ENCODE measurements at places on chromosomes 2 and 18.
A peak's percentile ranks its signal among the peaks of the same experiment; 100 is the strongest.

GRCh38 chr2:83143946-83144345 is 1315.1 kb downstream of the SUCLG1 start:
- DNase-seq, result no peak

GRCh38 chr2:206396211-206396610 is 47.1 kb upstream of the ADAM23 start:
- DNase-seq, result no peak

- no peak for DNase-seq
Measured at GRCh38 chr18:4271952-4272351, 183.2 kb downstream of the DLGAP1 start.

DNA sequence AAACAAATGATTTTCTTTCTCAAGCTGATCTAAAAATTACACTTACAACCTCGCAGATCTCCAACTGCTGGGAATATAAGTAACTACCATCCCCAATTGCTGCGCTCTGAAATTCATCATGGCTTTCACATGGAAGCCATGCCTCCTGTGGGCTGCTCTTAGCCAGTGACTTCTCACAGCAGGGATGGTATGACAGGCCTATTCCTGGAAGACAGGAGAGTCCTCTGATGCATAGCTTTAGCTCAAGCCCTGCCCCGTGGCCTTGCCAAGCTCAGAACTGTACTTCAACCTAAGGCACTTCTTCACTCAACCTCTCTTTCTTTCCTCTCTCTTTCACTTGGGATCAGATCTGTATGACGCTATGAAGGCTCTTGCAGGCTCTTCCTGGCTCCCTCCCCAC is 12.6 kb upstream of the ELAC1 start:
- no peak for DNase-seq

GRCh38 chr18:12879840-12880540 is 4.0 kb downstream of the PTPN2 start:
- no peak for DNase-seq

DNA sequence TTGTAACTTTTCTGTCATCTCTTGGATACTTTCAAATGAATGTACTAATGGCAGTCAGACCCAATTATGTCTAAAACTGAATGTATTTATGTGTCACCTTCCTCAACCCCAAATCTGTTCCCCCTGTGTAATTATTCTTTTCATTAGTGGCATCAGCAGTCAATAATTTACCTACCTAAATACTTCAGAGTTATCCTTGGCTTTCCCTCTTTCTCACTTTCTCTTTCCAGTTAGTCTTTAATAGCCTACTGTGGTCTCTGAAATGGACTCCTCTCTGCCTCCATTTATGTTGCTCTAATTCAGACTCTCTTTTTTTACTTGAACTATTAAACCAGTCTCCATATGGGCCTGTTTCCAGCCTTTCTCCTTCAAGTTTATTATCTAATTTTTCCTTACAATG is 21.0 kb downstream of the C18orf63 start:
- DNase-seq, result no peak

DNA sequence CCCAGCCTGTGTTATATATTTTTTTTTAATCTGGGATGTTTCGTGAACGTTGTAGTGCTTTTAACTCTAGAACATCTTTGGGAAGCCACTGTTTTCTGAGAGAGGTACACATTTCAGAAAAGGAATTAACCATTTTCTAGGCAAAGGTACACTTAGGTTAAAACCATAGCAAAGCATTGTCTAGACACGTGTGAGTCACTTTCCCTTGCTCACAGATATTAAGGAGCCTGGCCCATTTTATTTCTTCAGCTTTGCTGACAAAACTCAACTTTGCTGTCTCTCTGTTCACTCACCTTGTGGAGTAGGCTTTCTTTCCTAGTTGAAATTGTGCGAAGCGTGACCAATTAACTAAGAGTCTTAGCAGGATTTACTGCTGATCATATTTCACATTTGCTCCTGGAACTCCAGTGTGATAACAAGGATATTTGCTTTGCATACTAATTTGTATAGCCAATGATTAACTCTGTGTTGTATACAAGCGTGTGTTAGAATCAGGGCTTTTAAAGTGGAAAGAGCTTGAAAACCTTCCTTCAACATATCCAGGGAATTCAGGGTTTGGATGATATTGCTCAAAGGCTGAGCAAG is 215.0 kb upstream of the AGAP1 start:
- peak; percentile 4 for DNase-seq

- peak; percentile 51 for DNase-seq
Measured at GRCh38 chr2:207881902-207882301, 112.2 kb upstream of the FZD5 start.

- DNase-seq, result no peak
Measured at GRCh38 chr2:129777146-129777545, 202.3 kb upstream of the RAB6C start.

DNA sequence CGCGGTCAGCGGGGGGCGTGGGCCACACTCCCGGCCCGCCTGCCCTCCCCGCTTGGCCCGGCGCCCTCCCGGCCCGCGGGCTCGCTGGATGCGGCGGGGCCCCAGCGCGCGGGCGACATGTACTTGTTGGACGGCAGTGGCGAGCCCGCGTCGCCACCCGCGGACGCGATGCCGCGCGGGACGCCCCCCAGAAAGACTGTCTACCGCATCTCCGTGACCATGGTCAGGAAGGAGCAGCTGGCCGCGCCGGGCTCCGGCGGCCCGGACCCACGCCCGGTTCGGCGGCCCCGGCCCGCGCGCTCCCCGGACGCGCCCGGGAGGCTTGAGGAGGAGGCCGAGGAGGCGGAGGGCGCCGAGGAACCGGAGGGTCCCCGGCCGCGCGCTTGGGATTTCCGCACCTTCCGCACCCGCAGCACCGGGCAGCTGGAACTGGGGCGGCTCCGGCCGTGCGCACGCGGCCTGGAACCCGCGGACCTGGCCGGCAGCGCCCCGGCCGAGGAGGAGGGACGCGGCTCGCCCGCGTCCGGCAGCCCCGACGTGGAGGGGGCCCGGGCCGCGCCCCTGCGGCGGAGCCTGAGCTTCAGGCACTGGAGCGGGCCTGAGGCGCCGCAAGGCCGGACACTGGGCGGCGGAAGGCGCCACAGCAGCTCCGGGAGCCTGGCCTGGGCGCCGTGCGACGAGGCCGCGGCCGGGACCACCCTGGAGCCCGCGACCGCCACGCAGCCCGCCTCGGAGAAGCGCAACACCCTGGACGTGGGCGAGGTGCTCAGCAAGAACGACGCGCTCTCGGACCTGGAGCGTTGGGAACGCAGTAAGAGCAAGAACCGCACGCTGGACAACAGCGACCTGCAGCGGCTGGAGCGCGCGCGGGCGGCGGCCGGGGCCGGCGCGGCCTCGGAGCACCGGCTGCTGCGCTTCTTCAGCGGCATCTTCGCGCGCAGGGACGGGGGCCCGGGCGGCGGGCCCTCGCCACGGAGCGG is 176.4 kb downstream of the AGAP1 start:
- DNase-seq, result peak; percentile 5

DNA sequence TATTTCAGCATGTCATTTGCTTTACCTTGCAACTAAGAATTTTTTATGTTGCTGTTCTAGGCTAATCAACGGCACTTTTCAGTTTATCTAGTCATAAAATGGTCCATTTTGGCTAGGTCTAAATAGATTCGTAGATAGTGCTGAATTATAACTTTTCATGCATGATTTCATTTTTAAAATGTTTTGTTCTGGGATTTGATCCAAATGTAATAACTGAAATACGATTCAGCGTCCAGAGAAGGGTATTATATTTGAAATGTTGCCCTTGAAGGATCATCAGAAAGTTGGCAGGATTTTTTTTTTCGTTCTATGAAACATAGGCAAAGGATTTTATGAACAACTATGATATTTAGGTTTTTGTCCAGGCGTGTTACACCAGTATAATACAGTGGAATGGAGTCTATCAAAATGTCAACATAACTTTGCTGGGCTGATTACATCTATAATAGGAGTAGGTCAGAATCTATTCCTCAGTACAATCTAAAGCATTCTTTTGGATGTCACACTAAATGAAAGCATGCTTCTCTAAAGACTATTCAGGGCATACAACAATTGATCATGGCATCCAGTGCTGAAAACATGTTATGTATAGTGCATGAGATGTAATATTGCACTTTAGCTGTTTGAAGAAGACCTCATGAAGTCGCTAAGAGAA is 24.8 kb downstream of the TTC27 start:
- no peak for DNase-seq

- peak; percentile 54 for DNase-seq
Measured at GRCh38 chr18:13461469-13461868, 242.9 kb downstream of the LDLRAD4 start.

GRCh38 chr2:129164220-129164949 is 815.1 kb upstream of the RAB6C start:
- no peak for DNase-seq

DNA sequence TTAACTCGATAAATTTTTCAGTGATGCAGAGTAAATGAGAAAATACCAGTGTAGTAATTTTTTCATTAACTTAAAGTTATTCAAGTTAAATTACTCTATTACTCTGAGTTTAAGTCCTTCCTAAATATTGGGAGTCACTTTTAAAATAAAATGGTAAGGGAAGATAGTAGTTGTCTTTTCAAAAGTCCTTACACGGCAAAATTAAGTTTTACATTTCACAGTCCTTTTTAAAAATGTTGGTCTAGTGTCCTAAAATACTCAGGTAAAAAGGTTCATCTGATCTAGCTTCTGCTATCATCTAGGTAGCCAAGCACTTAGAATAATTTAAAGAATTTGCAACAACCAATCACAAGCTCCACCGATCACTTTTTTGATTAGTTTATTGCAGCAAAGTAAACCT is 146.9 kb downstream of the MEMO1 start:
- DNase-seq, result no peak

- no peak for DNase-seq
Measured at GRCh38 chr18:77899972-77900754, 650.5 kb downstream of the GALR1 start.

DNA sequence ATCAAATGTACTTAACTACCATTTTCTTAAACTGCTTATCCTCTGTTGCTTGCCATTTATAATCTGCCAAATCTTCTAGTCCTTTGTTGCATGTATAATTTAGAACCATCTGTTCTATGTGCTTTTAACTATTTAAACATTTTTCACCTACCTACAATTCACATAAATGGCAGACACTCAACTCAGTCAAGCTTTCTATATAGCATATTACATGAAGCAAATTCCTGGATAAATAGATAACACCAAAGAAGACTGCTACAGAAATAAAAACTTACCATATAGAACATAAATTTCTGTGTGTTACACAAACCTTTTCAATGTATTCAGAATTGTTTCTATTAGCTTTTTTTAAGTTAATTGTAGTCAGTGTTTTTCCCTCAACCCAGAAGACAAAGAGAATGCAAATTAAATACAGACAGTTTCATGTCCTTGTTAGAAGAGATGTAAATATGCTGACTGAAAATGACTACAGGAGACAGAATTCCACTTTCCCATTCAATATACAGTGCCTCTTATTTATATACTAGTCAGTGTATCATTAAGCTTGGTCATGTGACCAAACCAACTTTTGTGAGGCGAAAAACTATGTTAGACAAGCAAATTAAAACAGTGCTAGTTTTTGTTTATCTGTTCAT is 2.6 kb downstream of the BAZ2B start:
- DNase-seq, result peak; percentile 26

DNA sequence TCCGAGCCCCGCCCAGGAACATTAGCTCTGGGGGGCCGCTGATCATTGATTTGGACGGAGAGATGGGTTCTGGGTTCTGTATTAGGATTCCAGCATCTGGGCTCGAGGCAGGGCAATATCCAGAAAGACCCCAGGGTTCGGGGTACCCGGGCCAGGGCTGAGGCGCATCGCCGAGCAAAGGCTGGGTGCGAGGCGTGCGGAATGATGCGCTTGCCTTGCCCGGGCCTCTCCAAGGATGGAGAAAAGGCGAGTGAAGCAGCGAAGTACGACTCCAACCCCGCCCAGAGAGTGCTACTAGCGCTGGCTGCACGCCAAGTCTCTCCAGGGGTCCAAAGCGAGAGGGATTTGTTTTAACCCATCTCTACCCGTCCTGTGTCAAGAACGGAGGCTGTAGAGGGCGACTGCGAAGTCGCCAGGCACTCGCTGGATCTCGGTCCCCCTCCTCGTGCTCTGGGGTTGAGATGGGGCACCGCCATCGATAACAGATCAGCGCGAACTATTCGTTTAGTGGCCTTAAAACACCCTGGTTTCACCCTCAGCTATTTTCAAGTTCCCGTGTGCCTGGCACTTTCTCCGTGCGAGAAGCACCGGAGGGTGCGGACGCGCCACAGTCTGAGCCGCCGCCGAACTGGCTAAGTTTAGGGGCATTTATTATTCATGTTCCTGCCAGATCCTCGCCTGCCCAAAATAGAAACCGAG is 1.9 kb downstream of the ADCYAP1 start:
- DNase-seq, result no peak

- DNase-seq, result peak; percentile 60
Measured at GRCh38 chr2:101736861-101737291, 39.4 kb downstream of the MAP4K4 start.

DNA sequence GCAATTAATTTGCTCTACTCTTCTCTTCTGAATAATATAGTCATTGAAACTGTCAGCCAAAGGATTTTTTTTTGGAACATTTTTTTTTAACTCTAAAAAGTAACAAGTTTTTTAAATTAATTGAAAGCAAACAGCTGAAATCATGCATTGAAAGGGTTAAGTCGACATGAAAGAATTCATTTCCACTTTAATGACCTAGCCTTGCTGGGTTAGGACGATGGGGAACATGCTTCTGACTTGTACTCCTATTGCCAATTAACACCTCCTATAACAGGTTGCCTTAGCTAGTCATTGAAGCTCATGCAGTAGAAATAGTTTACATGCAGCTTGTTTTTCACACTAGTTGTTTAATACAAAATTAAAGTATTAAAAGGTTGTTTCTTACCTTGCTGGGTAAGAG is 47.8 kb downstream of the PSMD14 start:
- DNase-seq, result no peak

DNA sequence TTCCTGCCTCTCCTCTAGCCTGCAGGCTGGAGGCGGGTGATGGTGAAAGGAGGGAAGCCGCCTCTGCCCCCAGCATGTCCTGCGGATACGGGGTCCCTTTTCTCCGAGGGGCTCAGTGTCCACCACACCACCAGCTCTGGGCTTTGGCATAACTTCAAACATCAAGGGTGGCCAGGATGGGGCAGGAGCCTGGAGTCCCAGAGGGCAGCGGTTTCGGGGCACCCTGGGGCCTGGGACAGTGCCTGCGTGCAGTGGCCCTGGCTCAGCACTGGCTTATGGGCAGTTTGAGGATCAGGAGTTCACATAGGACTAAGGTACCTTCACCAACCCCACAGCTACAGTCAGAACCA is 85.5 kb upstream of the GPC1 start:
- no peak for DNase-seq

- DNase-seq, result no peak
Measured at GRCh38 chr2:195586062-195586714, 70.8 kb upstream of the SLC39A10 start.

GRCh38 chr2:54966837-54967236 is 83.4 kb downstream of the RTN4 start:
- DNase-seq, result no peak

- no peak for DNase-seq
Measured at GRCh38 chr2:136029149-136029548, 43.7 kb upstream of the DARS1 start.

Measured in M059J (cell line).